ENCODE measurements at places on chromosomes 1 and 21. TPM values are rescaled to one million over a fixed set of nuclear protein-coding genes. Genes with fewer than 3 reads are reported as not detected.

Gene AMY1B
- total RNA-seq: not detected

GRCh38 chr1:28031173-28031572 is 57.2 kb downstream of the EYA3 start:
- DNase-seq: no peak

DNA sequence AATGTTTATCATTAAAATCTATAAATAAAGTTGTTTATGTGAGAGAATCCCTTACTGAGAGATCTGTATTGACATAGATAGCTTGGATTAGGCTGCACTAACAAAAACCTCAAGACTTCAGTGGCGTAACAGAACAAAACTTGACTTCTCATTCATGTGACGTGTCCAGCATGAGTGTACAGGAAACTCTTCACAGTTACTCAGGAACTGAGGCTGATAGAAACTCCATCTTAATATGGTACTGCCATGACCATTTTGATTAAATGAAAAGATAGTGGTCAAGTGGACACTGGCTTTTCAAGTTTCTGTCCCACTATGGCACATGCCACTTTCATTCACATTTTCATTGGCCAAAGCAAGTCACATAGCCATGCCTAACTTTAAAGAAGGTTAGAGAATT is 3.7 kb downstream of the ST3GAL3 start:
- no peak for DNase-seq

- no peak for DNase-seq
Observed at GRCh38 chr1:218693599-218693998, 348.5 kb downstream of the TGFB2 start.

GRCh38 chr1:42114229-42114628 is 39.0 kb upstream of the GUCA2B start:
- no peak for DNase-seq

DNA sequence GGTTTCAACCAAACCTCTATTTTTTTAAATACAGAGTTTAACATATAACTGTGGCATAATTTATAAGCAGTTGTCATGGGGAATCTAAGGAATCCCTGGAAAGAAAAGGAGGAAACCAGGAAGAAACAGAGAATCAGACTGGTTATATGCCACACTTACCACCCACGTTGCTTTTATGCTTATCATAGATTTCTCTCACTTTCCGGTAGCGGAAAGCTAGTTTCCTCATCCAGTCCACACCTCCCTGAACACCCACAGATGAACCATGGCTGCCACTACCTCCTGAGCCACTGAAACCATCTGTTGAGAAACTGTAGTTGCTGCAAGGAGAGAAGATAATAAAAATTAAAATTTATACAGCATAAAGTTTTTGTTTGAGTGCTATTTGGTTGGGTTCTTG is 33.5 kb downstream of the XKR8 start:
- peak; percentile 61 for DNase-seq

Gene MANEAL
- 2.7 TPM for total RNA-seq

Gene PDZK1
- total RNA-seq: 0.16 TPM

Gene ASCL5
- total RNA-seq: not detected

DNA sequence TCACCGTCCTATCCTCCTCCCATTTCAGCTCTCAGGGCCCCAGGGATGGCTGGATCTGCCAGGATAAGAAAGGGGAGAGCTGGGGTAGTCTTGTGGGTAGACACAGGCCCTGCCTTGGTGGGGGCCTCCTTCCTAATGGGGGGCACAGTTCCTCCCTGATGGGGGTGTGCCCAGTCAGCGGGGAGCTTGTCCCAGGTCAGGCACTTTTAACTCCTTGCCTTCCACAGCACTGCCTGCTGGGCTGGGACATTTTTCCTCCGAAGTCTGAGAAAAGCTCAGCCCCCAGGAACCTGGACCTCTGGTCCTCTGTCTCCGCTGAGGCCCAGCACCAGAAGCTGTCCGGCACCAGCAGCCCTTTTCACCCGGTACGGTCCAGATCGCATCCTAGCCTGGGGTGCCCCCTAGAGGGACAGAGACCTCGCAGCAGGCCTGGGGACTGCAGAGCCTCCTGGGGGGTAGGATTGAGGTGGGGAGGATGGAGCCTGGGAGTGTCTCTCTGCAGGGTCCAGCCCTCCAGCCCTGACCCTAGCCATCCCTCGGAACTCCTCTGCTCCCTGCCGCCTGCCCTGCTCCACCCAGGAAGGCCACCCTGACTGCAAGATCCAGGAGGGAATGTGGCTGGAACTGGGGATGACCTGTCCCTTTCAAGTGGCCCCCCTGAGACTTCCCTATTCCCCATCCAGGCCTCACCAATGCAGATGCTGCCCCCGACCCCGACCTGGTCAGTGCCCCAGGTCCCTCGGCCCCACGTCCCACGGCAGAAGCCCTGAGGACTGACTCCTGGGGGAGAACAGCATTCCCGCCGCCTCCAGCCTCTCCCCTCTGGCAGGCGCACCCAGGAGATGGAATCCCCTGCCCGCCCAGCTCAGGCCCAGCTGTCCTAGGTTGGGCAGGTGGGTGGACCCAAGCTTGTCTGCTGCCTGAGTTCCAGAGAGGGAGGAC is 12.0 kb downstream of the MIIP start:
- peak; percentile 85 for DNase-seq

All from activated CD4-positive, alpha-beta T cell treated with anti-CD3 and anti-CD28 coated beads, Interleukin-2, amount 10 ng/mL, durations not matched to agents 24 days and 14 days (primary cell).